ENCODE measurements at places on chromosomes 4 and X.

DNA sequence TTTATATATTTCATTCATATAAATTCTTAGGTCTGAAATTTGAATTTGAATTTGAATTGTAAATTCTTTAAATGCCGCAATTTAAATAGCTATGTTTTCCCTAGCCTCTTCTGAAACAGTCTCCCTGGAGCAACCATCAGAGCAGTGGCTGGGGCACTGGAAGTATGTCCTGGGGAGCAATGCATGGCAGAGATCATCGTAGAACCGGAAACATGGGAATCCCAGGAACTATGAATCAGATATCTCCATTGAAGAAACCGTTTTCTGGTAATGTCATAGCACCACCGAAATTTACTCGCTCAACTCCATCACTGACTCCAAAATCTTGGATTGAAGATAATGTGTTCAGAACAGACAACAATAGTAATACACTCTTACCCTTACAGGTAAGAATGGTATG lies 4.9 kb downstream of the CPEB2 start:
- DNase-seq: no peak

GRCh38 chrX:44344194-44344593 lies 722 bp upstream of the EFHC2 start:
- peak; percentile 82 for DNase-seq

GRCh38 chr4:36256398-36256891 lies 12.1 kb upstream of the ARAP2 start:
- DNase-seq: peak; percentile 62

DNA sequence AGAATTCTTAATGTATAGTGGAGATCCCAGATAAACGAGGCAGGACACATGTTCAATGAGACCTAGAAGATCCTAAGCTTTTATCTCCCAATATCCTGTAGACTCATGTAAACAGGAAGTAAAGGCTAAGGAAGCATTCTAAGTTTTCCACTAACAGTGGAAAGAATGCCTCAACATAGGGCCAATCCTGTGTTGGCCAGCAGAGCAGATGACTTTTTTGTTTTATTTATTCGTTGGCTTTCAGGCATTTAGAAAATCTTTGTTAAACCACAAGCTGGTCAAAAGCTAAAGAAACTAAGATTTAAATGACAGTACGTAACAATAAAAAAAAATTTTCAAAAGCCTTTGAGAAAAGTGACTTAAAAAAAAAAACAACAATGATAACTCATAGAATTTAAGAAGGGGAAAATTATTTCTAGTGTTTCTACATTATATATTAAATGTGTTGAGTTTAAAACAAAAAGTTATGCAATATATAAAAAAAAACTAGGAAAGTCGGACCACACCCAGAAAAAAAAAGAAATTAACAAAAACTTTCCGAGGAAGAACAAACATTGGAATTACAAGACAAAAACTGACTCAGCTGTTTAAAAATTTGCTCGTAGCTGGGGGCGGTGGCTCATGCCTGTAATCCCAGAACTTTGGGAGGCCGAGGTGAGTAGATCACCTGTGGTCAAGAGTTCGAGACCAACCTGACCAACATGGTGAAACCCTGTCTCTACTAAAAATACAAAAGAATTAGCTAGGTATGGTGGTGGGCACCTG lies 759.3 kb downstream of the FSTL5 start:
- no peak for DNase-seq

DNA sequence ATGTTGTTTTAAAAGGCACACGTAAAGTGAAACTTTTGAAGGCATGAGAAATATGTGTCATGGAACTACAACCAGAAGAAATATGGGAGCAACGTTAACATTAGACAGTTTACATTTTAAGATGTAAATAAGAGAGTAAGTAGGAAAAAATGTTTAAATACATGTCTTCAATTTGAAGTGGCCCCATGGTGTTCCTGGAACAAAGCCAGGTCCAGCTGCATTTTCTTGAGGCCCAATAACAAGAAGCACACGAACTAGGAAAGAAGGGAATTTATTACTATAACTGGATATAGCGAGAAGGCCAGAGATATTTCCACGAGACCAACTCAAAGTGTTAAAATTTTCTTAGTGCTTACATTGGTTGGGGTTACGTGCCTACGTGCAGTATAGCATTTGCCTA lies 458.1 kb downstream of the KCTD8 start:
- no peak for DNase-seq

- no peak for DNase-seq
These were observed 7.0 kb downstream of the ACOT9 start for GRCh38 chrX:23736030-23736429.

DNA sequence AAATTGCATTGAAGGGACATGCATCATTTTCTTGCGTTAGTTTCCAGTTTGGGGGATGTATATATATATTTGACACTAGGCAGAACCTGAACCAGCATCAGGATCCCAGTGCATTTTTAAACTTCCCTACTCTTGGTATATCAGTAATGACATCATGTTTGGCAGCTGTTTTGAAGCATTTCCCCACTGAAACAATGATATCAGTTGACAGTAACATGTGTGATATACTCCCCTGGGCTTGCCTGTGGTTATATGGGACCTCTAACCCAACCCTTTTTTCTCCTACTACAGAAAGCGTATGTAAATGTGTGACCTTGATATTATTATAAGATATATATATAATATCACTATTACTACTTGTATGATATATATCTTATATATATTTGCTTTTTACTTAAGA lies 225.9 kb upstream of the CASK start:
- peak; percentile 30 for DNase-seq

DNA sequence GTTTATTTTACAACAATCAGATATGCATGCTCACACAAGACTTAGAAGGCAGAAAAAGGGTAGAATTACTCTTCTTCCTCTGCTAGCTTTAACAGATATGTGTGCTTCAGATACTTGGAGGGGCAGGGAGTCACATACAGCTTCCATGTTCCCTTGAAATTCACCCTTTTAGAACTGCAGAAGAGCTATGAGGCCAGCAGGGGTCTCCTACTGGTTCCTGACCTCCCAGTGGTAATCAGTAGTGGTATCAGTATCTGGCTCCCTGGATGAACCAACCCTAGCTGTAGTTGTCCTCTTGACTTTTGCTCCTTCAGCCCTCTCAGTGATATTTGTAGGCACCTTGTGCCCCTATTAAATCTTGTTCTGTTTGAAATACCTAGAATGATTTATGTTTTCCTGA lies 81.5 kb downstream of the RCHY1 start:
- peak; percentile 35 for DNase-seq

- DNase-seq: no peak
These were observed 74.5 kb upstream of the NKX1-1 start for GRCh38 chr4:1480720-1481119.

- DNase-seq: no peak
These were observed 73.2 kb downstream of the CBLL2 start for GRCh38 chrX:22345884-22346283.

DNA sequence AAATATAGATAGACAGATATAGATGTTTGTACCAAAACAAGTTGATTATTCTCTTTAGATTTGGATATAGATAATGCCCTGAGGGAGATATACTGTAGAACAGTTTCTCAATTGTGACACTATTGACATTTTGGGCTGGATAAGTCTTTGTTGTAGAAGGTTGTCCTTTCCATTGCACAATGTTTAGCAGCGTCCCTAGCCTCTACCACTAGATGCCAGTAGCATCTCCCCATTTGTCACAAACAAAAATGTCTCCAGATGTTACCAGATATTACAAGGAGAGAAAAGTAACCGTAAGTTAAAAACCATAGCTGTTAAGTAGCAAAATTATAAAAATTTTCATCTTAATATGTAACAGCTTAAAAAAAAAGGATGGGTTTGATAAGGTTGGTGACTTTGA lies 2595.3 kb downstream of the ARAP2 start:
- no peak for DNase-seq

- DNase-seq: no peak
These were observed 384.5 kb downstream of the GRXCR1 start for GRCh38 chr4:43277003-43277402.

DNA sequence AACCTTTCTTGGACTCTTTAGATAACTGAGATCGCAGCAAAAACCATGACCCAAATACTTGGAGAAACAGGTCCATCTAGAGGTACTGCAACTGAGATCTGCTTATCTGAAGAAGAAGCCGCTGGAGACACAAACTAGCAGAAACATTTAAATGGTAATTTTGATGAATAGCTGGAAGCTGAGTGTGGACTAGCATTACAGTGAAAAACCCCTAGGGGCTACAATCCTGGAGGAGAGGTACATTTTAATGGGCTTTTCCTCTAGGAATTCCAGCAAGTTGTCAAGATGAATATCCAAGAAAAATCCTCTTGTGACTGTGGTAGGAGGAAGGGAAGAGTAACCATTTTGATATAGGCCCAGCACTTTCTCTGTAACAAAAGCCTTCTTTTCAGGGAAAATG lies 592.5 kb upstream of the GRIA3 start:
- no peak for DNase-seq

GRCh38 chr4:185272245-185272644 lies 62.8 kb downstream of the SNX25 start:
- DNase-seq: no peak

DNA sequence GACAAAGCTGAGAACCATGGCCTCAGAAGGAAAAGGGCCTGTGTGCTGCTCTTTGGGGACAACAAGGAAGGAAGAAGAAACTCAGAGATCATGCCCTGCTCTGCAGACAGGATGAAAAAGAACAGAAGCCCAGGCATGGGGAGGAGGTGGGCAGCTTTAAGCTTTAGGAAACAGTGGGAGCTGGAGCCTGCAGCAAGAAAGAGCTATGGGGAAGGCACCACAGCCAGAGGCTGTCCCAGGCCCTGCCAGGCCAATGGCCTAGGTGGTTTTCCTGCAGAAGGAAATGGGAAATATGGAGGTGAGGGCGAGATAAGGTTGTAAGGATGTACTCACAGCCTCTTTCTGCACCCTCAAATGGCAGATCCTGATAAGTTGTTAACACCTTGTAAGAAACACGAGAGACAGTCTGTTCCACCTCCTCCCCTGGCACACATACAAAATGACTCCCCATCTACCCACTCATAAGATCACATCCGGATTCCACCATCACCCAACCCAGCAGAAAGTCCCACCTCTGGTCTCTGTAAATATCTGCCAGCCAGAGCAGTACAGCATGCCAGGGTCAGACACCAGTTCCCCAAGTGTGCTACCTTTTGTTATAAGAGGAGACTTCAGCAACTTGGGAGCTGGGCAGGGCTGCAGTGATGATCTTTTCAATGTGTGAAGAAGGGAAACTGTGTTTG lies 105.2 kb downstream of the RTL5 start:
- DNase-seq: no peak

DNA sequence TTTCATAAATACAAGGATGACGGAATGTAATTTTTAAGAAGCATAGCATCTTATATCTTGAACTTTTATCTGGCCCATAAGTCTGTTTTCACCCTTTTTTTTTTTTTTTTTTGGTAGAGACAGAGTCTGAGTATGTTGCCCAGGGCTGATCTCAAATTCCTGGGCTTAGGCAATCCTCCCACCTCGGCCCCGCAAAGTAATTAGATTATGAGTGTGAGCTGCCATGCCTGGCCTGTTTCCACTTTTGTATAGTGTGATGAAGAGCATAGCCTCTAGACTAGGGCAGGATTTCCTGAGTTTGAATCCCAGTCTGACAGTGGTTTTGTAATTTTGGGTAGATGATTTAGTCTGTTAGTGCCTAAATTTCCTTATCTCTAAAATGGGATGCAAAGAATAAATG lies 11.0 kb downstream of the STIM2 start:
- DNase-seq: no peak

- DNase-seq: no peak
These were observed 4.5 kb upstream of the PORCN start for GRCh38 chrX:48504261-48504660.

GRCh38 chr4:25128671-25129070 lies 31.6 kb downstream of the SEPSECS start:
- DNase-seq: no peak

GRCh38 chr4:168884251-168885124 lies 125.6 kb downstream of the CBR4 start:
- no peak for DNase-seq

DNA sequence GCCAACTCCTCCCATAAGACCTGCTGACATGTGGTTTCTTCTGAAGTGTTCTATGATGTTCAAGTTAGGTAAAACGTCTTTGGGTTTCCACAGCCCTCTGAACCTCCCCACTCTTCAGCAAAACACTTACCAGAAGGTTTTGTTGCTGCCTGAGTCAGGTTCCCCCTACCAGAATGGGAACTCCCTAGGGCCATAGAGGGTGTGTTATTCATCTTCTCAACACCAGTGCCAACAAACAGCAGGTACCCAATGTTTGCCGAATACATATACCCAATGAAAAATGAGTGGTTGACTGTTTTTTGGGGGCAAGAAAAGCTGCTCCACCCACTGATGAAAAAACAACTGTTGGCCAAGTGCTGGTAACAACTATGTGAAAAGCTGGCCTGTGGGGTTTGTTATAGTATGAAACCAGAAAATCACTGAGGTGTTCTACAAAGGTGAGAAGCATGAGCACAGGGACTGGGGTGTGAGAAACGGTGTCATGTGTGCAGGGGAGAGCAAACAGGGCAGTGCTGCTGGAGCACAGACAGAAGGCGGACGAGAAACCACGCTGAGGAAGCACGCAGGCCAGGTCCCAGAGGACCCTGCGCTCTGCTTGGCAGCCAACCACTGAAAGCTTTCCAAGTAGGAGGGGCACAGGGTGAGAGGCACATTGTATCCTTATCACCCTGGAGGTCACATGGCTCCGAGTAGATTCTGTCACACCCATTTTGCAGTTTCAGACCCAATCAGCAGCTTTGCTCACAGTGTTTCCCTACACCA lies 28.8 kb downstream of the ATP8A1 start:
- DNase-seq: no peak

- DNase-seq: no peak
These were observed 5.8 kb downstream of the NKX3-2 start for GRCh38 chr4:13538427-13538973.

DNA sequence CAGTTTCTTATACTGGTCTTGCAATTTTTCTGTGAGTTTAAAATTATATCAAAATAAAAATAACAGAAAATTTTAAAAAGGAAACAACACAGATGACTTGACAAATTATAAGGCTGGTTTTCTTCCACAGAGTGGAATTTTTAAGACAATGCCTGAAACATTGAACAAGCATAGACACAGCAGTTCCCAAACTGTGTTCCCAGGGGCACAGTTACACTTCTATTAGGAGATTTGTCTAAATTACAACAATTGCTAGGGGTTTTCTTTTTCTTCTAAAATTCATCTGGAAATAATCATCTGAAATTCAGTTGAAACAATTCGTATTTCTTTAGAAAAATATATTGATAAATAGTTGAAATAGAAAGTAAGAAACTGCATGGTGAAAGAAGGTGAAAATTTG lies 26.2 kb downstream of the PDE5A start:
- DNase-seq: no peak

DNA sequence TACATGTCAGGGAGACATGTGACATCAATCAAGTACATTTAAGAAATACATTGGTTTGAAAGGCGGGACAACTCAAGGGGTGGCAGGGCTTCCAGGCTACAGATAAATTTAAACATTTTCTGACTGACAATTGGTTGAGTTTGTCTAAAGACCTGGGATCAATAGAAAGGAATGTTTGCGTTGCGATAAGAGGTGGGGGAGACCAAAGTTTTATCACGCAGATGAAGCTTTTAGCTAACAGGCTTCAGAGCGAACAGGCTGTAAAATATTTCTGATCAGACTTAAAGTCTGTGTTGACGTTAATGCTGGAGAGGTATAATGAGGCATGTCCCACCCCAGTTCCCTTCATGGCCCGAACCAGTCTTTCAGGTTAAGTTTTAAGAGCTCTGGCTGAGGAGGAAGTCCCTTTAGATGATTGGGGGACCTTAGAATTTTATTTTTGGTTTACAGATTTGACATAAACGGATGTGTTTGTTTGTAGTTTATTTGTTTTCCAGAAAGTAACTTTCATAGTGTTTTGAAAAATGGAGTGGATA lies 346.7 kb upstream of the RASGEF1B start:
- no peak for DNase-seq
